ENCODE measurements at places on chromosomes 6 and 20. TPM values are rescaled to one million over a fixed set of nuclear protein-coding genes. Genes with fewer than 3 reads are reported as not detected.

SPACA1 gene
- total RNA-seq, result not detected

ARMC2 gene
- total RNA-seq, result 0.83 TPM

MYT1 gene
- not detected for total RNA-seq

ECHDC1 gene
- 60.6 TPM for total RNA-seq

- peaks cover 40% of the 10 kb centered on the region for H3K27me3 ChIP-seq
- H3K4me1 ChIP-seq, result no peaks in the 10 kb centered on the region
- no peaks in the 10 kb centered on the region for H3K36me3 ChIP-seq
- DNase-seq, result no peak
Observed at GRCh38 chr6:107543088-107543487, 53.2 kb downstream of the SOBP start.

DNA sequence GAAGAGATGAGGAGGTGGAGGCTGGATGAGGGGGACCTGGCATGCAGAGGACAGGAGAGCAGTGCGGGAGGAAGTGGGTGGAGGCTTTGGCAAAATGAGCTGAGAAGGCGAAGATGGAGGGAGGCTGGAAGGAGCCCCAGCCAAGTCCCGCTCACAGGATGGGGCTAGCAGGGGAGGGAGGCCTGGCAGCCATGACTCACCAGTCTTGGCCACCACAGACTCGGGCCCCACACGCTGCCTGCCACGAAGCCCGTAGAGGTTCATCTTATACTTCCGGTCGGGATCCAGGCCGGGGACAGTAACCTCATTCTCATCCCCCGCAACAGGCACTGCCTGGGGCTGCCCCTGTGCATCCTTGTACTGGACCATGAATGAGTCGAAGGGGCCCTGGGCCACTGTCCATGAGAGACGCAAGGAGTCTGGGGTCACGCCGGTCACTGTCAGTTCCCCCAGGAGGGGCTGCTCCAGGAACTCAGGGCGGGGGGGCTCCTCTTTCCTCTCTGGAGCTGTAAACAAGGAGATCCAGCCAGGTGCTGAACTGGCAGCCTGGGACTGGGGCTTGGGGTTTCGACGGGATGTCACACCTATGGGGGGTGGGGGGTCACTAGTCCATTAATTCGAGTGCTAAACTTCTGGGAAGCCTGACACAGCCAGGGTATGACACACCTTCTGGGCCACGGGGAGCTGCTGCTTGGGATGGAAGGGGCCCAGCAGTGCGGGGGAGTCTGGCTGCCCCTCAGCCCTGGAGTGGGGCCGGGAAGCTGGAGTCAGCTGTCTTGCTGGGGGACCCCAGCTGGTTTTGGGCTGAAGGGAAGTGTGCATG lies 27.8 kb downstream of the TNXB start:
- peaks cover 26% of the 10 kb centered on the region for H3K27me3 ChIP-seq
- no peak for DNase-seq
- H3K4me3 ChIP-seq, result no peak overlapping the region
- peaks cover 3% of the 10 kb centered on the region for H3K4me1 ChIP-seq
- H3K27ac ChIP-seq, result no peak overlapping the region
- no peaks in the 10 kb centered on the region for H3K36me3 ChIP-seq

DNA sequence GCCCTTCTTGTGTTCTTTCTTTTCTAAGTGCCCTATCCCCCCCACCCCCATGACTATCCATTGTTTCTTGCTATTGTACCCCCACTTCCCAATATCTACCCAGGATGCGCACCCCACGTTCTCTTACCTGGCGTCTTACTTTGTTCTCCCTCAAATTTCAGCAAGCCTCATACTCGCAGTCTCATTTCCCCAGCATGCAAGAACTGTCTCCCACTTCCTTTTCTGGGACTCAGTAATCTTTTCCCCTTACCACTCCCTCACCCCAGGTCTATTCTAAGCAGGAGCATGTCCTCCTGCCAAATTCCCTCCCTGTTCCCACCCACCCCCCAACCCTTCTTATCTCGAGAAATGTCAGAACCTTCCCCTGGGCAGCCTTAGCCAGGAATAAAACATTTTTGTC lies 1.7 kb upstream of the EHMT2 start:
- peak overlapping the region; percentile 21 for H3K27ac ChIP-seq
- H3K4me3 ChIP-seq, result peak overlapping the region; percentile 95
- H3K4me1 ChIP-seq, result peaks cover 39% of the 10 kb centered on the region
- no peaks in the 10 kb centered on the region for H3K27me3 ChIP-seq
- DNase-seq, result no peak

- H3K4me1 ChIP-seq, result no peaks in the 10 kb centered on the region
- H3K27me3 ChIP-seq, result peaks cover 10% of the 10 kb centered on the region
- H3K27ac ChIP-seq, result no peak overlapping the region
- no peak overlapping the region for H3K4me3 ChIP-seq
- peaks cover 4% of the 10 kb centered on the region for H3K36me3 ChIP-seq
Observed at GRCh38 chr6:79269877-79270276, 35.4 kb upstream of the HMGN3 start.

GRCh38 chr6:105991561-105992314 lies 94.4 kb upstream of the PRDM1 start:
- H3K27me3 ChIP-seq, result peaks cover 57% of the 10 kb centered on the region
- H3K27ac ChIP-seq, result peak overlapping the region; percentile 74
- H3K36me3 ChIP-seq, result peaks cover 5% of the 10 kb centered on the region
- peaks cover 32% of the 10 kb centered on the region for H3K4me1 ChIP-seq
- H3K4me3 ChIP-seq, result peak overlapping the region; percentile 92
- no peak for DNase-seq

- peaks cover 12% of the 10 kb centered on the region for H3K27me3 ChIP-seq
- no peak overlapping the region for H3K4me3 ChIP-seq
- no peaks in the 10 kb centered on the region for H3K36me3 ChIP-seq
- no peak overlapping the region for H3K27ac ChIP-seq
- no peaks in the 10 kb centered on the region for H3K4me1 ChIP-seq
- no peak for DNase-seq
Observed at GRCh38 chr20:63844511-63844991, 13.5 kb upstream of the ZBTB46 start.

PREP gene
- 61.0 TPM for total RNA-seq

DNA sequence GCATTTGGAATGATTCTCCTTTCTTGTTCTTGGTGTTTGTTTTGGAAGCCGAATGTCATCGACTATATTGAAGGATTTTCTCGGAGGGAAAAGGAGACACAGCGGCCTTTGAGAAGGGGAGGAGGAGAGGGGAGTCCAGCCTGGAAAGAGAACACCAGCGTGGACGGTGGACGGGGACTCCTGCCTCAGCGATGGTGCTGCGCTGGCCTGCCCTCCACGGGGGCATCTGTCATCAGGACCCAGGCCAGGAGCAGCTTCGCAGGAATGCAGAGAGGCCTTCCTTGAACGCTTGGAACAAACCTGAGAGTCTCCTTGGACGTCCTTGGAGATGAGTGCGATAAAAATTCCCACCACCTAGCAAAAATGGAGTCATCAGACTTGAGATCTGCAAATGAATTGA lies 8.3 kb upstream of the C6orf118 start:
- DNase-seq, result no peak
- no peaks in the 10 kb centered on the region for H3K27me3 ChIP-seq
- H3K27ac ChIP-seq, result no peak overlapping the region
- H3K36me3 ChIP-seq, result no peaks in the 10 kb centered on the region
- H3K4me1 ChIP-seq, result no peaks in the 10 kb centered on the region

GRCh38 chr6:33543116-33543515 lies 37.0 kb downstream of the BAK1 start:
- no peaks in the 10 kb centered on the region for H3K36me3 ChIP-seq
- no peak for DNase-seq
- no peaks in the 10 kb centered on the region for H3K27me3 ChIP-seq
- H3K27ac ChIP-seq, result no peak overlapping the region
- H3K4me1 ChIP-seq, result peaks cover 13% of the 10 kb centered on the region

DNA sequence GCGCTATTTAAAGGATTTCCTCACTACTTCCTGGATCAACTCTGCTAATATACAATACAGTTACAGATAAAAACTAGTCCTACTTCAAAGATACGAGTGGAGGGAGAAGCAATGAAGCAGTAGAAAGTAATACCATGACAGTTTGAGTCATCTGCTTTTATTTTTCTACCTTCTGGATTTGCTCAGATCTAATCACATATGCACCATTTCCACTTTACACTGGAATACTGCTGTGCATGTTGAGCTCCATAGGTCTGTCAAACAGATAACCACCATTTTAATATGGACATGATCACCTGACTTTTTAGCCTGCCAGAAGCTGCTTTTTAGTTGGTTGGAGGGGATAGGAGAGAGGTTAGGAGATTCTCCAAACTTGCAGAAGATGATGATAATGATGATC lies 92.5 kb downstream of the MMUT start:
- no peaks in the 10 kb centered on the region for H3K27me3 ChIP-seq
- H3K27ac ChIP-seq, result no peak overlapping the region
- no peak for DNase-seq
- no peaks in the 10 kb centered on the region for H3K4me1 ChIP-seq
- H3K36me3 ChIP-seq, result no peaks in the 10 kb centered on the region

DNA sequence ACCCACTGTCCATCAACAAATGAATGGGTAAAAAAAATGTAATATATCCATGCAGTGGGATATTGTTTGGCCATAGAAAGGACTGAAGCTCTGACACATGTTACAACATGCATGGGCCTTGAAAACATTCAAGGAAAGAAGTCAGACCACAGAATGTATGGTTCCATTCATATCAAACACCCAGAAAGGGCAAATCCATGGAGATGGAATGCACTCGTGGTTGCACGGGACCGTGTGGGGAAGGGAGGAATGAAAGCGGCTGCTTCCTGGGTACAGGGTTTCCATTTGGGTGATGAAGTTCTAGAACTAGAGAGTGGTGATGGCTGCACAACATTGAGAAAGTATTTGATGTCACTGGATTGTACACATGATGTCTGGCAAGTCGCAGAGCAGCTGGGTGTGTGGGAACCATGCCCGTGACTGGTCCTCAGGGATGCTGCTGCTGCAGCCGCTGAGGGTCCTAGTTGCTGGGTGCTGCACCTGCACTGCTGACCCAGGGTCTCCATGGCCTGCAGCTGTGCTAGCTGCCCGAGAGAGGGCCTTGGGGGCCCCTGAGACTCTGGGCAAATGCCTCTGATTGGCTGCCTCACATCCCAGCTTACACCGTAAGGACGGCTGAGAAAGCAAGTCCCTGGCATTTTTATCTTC lies 220.3 kb downstream of the NRN1 start:
- no peaks in the 10 kb centered on the region for H3K27me3 ChIP-seq
- H3K36me3 ChIP-seq, result no peaks in the 10 kb centered on the region
- H3K4me3 ChIP-seq, result no peak overlapping the region
- DNase-seq, result no peak
- peaks cover 27% of the 10 kb centered on the region for H3K4me1 ChIP-seq

DNA sequence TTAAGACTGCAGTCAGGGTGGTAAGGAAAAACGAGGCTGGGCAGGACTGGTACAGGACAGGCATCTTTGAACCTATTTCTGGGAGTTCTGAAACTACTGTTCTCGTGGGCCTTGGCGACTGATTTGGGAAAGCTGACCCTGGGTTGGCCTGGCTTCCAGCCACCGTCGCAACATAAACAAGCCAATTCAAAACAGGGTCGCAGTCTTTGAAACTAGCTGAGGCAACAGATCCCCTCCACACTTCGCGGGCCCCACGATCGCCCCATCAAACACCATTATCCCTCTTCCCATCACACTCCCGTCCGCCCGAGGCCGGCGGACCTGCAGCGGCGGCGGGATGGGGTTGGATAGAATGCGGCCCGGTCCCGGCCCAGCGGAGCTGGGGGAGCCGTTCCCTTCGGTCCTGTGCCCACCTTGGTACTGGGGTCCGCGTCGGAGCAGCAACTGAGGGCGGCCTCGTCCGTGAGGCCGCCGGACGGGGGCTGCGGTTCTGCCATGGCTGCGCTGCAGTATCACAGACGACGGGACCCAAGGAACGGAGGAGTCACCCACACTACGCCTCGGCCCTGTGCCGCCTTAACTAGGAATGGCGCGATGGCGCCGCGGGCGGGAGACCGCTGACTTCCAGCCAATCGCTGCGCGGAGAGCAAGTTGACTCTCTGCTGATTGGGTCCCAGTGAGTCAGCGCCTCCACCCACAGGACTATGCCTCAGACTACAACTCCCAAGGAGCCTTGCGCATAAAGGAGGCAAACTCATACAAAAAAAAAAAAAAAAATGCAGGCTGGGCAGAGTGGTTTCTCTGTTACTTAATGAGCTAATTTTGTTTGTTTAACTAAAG lies at the start of gene GLO1:
Gene GLO1, minus strand, starts transcription at position 588 of the 840 bp plus-strand sequence. Its CDS starts 91 bp downstream, at position 497.
- H3K4me3 ChIP-seq, result peak within 1 kb of the TSS; percentile 94
- peak within 1 kb of the TSS; percentile 82 for H3K27ac ChIP-seq
- H3K36me3 ChIP-seq, result peaks cover 23% of the 10 kb centered on the region
- peaks cover 10% of the 10 kb centered on the region for H3K27me3 ChIP-seq

CNBD2 gene
- 6.8 TPM for total RNA-seq

MTFR2 gene
- 26.1 TPM for total RNA-seq

HTR1E gene
- total RNA-seq, result not detected

DNA sequence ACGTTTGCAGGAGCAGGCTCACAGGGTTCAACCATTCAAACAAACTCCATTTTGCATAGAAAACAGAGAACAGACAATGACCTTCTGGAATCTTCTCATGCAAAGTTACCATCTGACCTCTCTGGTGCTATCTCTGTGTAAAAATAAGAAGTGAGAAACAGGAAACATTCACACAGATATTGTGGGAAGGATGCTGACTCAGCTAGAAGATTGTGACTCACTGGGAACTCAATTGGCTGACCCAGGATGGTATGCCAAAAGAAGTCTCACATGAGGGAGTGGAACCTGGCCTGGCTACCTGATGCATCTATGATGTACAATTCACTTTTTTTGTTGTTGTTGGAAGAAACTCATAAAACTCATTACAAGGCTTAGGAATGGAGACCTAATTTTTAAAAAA lies 61.1 kb upstream of the TBX18 start:
- H3K27me3 ChIP-seq, result no peaks in the 10 kb centered on the region
- no peak overlapping the region for H3K4me3 ChIP-seq
- no peak for DNase-seq
- H3K27ac ChIP-seq, result no peak overlapping the region

DNA sequence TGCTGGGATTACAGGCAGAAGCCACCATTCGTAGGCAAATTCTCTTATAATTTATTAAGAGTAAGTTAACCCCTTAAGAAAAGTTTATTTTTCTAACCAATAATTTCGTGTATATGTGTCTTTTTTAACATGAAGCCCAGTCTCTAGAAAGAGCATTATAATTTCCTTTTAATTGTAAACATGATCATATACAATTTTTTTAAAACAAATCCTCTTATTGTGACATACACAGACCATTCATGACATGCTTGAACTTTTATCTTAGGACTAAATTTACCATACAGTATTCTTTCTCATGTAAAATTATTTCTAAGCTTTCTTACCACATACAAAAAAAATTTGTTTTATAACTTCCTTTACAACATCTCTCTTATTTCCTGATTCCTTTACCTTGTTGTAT lies 6.7 kb downstream of the ACOT13 start:
- no peaks in the 10 kb centered on the region for H3K27me3 ChIP-seq
- peaks cover 24% of the 10 kb centered on the region for H3K36me3 ChIP-seq
- H3K4me3 ChIP-seq, result no peak overlapping the region
- H3K27ac ChIP-seq, result no peak overlapping the region
- peaks cover 9% of the 10 kb centered on the region for H3K4me1 ChIP-seq

PRELID3B gene
- total RNA-seq, result 82.8 TPM

DNA sequence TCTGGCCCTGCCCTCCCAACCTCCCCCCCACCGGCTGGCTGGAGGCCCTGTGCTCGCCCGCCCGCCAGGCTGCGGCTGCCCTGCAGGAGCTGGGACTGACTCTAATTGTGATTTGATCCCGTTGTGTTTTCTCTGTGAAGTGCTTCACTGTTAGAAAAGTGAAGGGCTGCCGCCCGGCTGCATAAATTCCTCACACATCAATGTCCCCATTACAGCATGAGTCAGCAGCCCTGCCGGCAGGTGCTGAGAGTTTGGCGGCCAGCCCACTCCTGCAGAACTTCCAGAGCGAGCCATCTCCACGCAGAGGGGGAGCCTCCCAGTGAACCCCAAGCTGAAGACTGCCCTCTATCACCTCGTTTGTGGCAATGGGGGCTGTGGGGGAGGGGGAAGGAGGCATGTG lies 137.9 kb downstream of the DLL1 start:
- DNase-seq, result peak; percentile 51
- no peaks in the 10 kb centered on the region for H3K36me3 ChIP-seq
- H3K4me3 ChIP-seq, result no peak overlapping the region
- no peak overlapping the region for H3K27ac ChIP-seq
- H3K27me3 ChIP-seq, result peaks cover 22% of the 10 kb centered on the region

Data from natural killer cell treated with Interleukin-12 subunit alpha and Interleukin-12 subunit beta and Interleukin-15 and Interleukin-18, amount 100 ng/mL, for 72 hours (primary cell).